ENCODE measurements at places on chromosomes 4 and X.

- DNase-seq, result no peak
Observed at GRCh38 chr4:37924946-37925345, 34.1 kb downstream of the TBC1D1 start.

DNA sequence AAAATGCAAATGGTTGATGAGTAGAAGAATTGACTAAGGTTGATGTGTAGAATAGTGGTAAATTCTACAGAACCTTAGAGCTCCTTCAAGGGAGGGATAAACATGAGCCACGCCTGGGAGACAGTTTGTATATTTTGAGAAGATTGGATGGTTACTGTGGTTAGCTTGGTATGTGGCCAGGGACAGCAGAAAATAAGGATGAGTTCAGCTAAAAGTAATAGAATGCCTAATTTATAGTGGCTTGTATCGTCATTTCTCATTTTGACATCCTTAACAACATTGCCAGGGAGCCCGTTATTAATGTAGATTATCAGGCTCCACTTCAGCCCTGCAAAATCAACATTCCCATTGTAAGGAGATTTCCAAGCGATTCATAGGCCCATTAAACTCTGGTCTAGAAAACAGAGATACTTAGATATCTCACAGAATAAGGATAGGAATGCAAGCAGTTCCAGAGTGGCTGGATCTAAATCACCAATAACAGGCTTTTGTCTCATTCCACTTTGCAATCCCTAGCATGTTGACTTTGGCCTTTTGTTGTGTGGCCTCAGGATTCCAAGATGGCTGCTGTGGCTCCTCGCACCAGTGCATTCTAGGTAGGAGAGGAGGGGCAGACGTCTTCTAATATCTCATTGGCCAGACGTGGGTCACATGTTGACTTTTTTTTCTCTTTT, 6.4 kb upstream of the PTTG2 start:
- no peak for DNase-seq

DNA sequence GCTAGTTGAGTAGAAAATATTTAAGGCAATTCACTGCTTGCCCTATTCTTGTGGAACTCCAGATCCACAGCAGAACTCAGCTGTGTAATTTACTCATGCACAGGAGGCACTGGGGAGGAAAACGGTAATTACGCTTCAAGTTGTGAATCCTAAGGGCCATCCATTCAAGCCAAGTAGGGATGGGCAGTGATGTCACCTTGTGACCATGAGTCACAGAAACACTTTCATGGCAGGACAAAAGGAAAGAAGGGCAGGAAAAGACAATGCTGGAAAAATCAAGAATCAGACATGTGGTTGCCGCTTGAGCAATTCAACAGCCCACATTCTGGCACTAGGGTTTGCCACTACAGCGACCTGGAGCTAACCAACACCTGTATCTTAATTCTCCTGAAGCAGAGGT, 1.4 kb downstream of the PAQR3 start:
- no peak for DNase-seq

DNA sequence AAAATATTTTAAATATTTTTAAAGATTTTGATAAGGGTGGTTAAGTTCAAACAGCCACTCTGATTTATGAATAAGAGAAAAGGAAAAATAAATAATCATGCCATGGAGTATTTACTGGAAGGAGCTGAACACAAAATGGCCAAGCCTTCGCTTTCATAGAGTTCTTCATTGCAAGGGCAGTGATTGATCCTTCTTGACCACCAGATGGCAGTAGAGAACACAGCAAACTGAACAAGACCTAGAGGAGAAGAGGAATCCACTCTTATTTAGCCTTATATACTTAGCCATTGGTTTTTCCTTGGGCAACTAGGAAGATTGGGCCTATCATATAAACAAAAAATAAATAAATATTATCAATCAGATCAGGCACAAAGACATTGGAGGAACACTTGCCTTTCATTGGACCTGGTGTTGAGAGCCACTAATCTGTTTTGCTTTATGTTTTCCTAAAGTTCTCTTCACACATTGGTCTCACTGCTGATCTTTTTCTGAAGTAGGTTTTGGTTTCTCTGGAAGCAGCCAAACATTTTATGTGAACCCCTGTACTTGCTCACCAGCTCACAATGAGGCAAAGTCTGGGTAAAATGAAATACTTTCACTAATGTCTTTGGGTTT, 58.1 kb upstream of the PARM1 start:
- no peak for DNase-seq

- DNase-seq, result no peak
Observed at GRCh38 chrX:53684415-53685192, 1.9 kb downstream of the HUWE1 start.

- DNase-seq, result no peak
Observed at GRCh38 chr4:173937631-173938270, 345.7 kb downstream of the FBXO8 start.

DNA sequence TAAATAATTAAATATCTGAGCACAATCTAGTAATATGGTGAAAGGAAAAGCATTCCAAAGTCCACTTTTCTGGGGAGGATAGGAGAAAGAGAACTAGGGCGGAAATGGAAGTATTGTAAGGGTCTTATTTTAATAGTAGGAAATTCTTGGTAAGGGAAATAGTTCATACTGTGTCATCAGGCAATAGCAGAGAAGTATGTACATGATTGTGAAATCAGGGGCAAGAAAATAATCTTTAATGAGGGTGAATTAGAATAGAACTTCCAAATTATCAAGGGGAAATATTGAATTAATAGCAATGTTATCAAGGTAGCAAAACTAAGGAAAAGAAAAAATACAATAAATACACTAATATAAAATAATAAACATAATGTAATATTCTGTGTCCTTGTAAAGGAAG, 14.8 kb downstream of the GIMD1 start:
- DNase-seq, result no peak

DNA sequence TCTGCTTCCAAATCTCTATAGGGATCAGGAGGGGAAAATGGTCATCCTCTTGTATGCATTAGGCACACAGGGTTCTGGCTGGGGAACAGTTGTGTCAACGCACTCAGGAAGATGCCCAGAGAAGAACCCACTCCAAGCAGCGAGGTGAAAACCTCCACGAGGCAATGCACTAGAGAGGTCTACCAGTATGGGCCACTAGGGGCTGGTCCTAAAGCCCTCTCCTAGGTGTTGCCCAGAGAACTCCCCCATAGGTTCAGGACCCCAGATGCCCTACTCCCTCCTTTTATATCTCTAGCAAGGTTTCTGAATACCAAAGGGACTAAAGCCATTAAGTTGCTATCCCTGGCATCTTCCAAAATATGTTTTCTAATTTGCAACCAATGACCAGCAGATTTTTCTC, 142.7 kb upstream of the NLGN4X start:
- no peak for DNase-seq

GRCh38 chr4:158936238-158936637, 166.6 kb upstream of the RAPGEF2 start:
- DNase-seq, result no peak

- no peak for DNase-seq
Observed at GRCh38 chrX:32176510-32176909, 1034.8 kb downstream of the DMD start.

- no peak for DNase-seq
Observed at GRCh38 chrX:31093639-31093975, 21.8 kb upstream of the FTHL17 start.

DNA sequence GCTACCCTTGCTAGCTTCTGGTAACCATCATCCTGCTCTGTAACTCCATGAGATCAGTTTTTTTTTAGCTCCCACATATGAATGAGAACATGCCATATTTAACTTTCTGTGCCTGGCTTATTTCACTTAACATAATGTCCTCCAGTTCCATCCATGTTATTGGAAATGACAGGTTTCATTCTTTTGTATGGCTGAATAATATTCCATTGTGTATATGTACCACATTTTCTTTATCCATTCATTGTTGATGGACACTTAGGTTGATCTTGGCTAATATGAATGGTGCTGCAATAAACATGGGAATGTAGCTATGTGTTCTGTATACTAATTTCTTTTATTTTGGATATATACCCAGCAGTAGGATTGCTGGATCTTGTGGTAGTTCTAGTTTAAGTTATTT, 204.7 kb downstream of the BMPR1B start:
- no peak for DNase-seq

Data from transverse colon (tissue), 4 donors.